ENCODE measurements at places on chromosomes 7 and 10. TPM values are rescaled to one million over a fixed set of nuclear protein-coding genes. Genes with fewer than 3 reads are reported as not detected.

The LANCL2 gene
- 8.7 TPM for total RNA-seq

The TMEM72 gene
- total RNA-seq, result not detected

The CALCR gene
- not detected for total RNA-seq

The PPP1R17 gene
- not detected for total RNA-seq

The PRRT4 gene
- total RNA-seq, result 1.3 TPM

The GCK gene
- 0.34 TPM for total RNA-seq

The CCL26 gene
- total RNA-seq, result not detected

The LEP gene
- total RNA-seq, result 0.04 TPM

The TMEM139 gene
- 7.1 TPM for total RNA-seq

The MYH16 gene
- total RNA-seq, result 1.1 TPM

The SNCG gene
- total RNA-seq, result 1.3 TPM

The BTBD16 gene
- total RNA-seq, result 0.15 TPM

The NRG3 gene
- not detected for total RNA-seq

The EZH2 gene
- 12.0 TPM for total RNA-seq

The CAMK2B gene
- total RNA-seq, result 0.04 TPM

The SPAM1 gene
- not detected for total RNA-seq

The GIMAP7 gene
- not detected for total RNA-seq

The GPR15LG gene
- not detected for total RNA-seq

The PLAU gene
- 758 TPM for total RNA-seq

The LRRD1 gene
- not detected for total RNA-seq

The SPDYE2B gene
- not detected for total RNA-seq

The GDF10 gene
- not detected for total RNA-seq

The ANAPC16 gene
- total RNA-seq, result 83.6 TPM

The OPALIN gene
- not detected for total RNA-seq

The CPA1 gene
- total RNA-seq, result not detected

The SPDYE18 gene
- total RNA-seq, result not detected

The CXCL12 gene
- not detected for total RNA-seq

The SLC13A1 gene
- not detected for total RNA-seq

The ZNF485 gene
- total RNA-seq, result 4.7 TPM

The STK31 gene
- not detected for total RNA-seq

The NAT16 gene
- not detected for total RNA-seq
